Heart right ventricle (tissue), 16 donors: ENCODE measurements at places on chromosomes 6 and 20. TPM values are rescaled to one million over a fixed set of nuclear protein-coding genes. Genes with fewer than 3 reads are reported as not detected.

Gene IER3
- 25.3 TPM for polyA plus RNA-seq

Gene SMLR1
- polyA plus RNA-seq = not detected

Gene GHRH
- 1.8 TPM for polyA plus RNA-seq

Gene NMBR
- not detected for polyA plus RNA-seq

Gene PI16
- polyA plus RNA-seq = 38.6 TPM

Gene OTOR
- not detected for polyA plus RNA-seq

Gene LHFPL5
- polyA plus RNA-seq = not detected

Gene BMP2
- 1.0 TPM for polyA plus RNA-seq

Gene SOD2
- 208 TPM for polyA plus RNA-seq

Gene ZNF341
- 1.8 TPM for polyA plus RNA-seq

Gene SIRPB1
- 0.14 TPM for polyA plus RNA-seq

Gene DCDC2
- not detected for polyA plus RNA-seq

Gene CFAP61
- 8.2 TPM for polyA plus RNA-seq
